Stimulated activated CD8-positive, alpha-beta memory T cell treated with anti-CD3 and anti-CD28 coated beads, Interleukin-4, amount 100 ng/mL, for 4 hours (primary cell): ENCODE measurements at places on chromosomes 5 and 9.

GRCh38 chr9:16671591-16672137, 198.8 kb downstream of the BNC2 start:
- no peak for DNase-seq

GRCh38 chr5:6909901-6910300, 196.7 kb downstream of the TENT4A start:
- no peak for DNase-seq

GRCh38 chr9:93298498-93299417, 114.8 kb downstream of the WNK2 start:
- DNase-seq: no peak

DNA sequence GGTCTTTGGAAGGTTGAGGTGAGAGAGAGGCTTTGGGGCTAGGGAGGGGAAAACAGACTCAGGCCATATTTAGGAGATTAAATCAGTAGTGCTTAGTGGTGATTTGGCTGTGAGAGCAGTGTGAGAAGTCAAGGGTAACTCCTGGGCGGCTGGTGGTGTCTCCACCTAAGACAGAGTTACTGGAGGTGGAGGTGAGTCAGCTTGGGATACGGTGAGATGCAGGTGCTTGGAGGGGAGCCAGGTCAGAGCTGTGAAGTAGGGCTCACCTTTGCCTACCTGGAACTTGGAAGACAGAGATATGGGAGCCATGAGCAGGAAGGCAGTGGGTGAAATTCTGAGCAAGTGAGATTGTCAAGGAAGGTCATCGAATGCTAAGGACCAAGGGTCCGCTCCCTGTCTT, 24.5 kb downstream of the RGS3 start:
- DNase-seq: no peak

- no peak for DNase-seq
Observed at GRCh38 chr5:151107084-151107483, 26.2 kb upstream of the TNIP1 start.

DNA sequence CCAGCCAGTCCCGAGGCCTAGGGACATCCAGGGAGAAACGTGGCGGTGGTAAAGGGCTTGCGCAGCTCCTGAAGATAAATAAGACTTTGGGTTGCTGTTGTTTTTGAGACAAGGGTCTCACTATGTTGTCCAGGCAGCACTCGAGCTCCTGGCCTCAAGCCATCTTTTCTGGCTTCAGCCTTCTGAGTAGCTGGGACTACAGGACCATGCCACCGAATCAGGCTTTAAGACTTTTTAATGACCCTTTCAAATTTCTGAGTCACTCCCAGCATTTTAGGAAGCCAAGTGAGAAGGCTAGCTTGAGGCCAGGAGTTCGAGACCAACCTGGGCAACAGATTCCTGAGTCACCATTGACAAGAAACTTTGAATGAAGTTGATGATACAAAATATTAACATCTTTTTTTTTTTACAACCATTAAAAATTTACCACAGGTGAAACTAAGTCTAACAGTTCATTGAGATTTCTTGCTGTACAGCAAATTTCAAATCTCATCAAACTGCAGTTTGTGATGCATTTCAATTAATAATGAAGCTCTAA, 817 bp upstream of the GNE start:
- no peak for DNase-seq

DNA sequence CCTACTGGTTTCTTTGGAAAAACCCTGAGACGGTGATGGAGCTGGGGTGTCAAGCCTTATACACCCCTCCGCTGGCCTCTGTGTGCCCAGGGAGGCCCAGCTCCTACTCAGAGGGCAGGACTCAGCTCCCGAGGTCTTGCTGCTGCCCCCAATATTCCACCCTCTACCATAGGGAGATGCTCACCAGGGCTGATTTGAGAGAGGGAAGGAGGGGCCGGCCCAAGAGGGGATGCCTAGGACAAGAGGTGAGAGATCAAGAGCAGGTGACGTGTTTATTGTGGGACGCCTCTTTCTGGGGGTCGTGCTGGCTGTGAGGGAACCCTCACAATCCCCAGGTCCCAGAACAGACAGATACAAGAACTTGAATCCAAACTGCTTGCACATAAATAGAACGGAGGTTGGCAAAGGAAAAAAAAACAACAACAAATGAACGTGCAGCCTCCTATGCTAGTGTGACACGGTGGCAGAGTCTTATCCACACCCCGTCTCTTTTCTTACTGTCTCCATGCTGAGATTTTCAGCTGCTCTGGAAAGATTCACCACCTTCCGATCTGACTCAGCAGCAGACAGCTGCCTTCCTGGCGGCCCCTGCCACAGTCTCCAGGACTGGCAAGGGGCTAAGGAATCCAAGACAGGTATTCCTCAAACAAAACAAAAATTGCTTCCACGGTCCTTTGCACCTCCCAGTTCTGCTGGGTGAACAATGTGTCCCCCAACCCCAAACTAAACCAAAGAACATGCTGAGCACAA, 22.3 kb downstream of the FABP6 start:
- DNase-seq: no peak

GRCh38 chr5:160213537-160213936, 15.8 kb upstream of the FABP6 start:
- no peak for DNase-seq

GRCh38 chr9:83020327-83020726, 42.6 kb downstream of the RASEF start:
- DNase-seq: no peak

DNA sequence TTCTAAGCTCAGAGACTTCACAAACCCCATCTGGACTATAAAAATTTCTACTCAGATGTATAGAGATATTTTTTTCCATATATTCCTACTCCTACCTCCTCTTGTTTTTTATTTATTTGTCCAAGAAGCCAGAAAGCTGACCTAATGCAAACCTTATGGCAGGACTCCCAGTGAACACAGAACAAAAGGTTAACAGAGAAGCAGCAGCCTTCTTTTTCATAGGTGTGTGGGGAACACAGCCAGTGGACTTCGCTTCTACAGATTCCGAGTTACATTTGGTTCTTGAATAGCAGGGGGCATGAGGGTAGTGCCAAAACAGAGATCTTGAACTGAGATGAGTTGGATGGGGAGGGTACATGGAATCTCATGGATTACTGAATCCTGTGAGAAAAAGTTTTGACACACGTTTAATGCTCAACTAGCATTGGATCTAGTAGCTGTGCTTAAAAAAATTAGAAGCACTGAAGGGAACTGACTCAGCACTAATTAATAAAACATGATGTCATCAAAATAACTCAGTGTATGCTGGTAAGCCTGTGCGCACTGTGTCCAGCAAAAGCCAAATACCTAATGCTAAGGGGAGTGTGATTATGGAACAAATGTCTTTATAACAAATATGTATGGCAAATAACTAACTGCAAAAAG, 240.1 kb downstream of the GABRB2 start:
- DNase-seq: no peak

GRCh38 chr9:69834591-69835184, 14.1 kb downstream of the CFAP95 start:
- no peak for DNase-seq

DNA sequence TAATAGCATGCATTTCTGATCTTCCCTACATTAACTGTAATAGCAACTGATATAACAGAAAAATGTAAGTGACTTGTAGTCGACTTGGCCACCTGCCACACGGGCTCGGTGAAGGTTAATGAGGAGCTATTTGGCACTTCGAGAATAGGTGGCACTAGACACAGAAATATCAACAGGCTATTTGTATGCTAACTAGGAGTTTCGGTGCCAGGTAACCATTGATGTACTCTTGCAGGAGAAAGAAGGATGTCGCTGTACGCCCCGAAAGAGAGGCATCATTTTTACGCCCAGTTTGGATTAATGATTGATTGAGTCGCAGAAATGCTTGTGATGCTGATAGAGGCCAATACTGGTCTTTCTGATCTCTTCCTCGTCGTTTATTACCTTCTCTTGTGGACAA, 516 bp upstream of the DMRT2 start:
- DNase-seq: no peak
